ENCODE measurements at places on chromosomes 2 and 18.

DNA sequence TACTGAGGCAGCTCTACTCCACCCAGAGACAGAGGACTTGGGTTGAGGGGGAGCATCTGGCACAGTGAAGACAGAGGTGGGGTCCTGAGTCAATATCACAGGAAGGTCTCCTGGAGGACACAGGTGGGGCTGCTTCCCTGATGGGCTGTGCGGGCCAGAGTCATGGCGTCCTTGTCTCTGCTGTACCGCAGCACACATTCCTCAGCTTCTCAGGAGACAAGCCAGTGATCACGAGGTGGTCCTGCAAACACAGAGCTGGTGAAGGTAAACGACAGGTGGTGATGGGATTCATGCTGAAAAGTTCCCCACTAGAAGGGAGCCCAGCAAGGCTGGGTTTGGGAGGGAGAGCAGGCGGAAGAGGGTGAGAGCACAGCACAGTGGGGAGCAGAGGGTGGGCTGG lies 9.7 kb downstream of the TCF23 start:
- no peak for DNase-seq

- no peak for DNase-seq
Measured at GRCh38 chr2:149169656-149170055, 131.2 kb downstream of the LYPD6B start.

- DNase-seq: no peak
Measured at GRCh38 chr2:165563468-165564225, 94.1 kb downstream of the CSRNP3 start.

- no peak for DNase-seq
Measured at GRCh38 chr18:43267818-43268217, 9.5 kb downstream of the SYT4 start.

DNA sequence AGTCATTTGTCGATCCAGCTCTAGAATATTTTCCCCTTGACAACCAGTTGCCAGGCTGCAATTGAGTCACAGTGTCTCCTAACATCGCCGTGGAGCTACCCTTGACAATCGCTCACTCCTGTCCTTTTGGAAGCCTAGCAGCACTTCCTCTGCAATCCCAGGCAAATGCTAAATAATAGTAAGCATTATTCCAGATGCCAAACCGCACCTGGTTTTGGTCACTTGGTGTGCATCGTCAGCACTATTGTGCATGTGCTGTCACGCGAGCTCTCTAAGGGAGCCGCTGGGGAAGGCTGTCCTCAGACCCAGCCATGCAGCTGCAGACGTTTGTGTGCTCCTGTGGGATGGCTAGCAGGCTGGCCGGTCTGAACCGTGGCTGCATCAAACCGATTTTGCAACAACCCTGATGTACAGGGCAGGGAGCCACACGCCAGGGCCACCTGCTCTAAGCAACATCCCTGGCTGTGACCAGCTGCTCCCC lies 549.5 kb upstream of the ID2 start:
- DNase-seq: no peak

DNA sequence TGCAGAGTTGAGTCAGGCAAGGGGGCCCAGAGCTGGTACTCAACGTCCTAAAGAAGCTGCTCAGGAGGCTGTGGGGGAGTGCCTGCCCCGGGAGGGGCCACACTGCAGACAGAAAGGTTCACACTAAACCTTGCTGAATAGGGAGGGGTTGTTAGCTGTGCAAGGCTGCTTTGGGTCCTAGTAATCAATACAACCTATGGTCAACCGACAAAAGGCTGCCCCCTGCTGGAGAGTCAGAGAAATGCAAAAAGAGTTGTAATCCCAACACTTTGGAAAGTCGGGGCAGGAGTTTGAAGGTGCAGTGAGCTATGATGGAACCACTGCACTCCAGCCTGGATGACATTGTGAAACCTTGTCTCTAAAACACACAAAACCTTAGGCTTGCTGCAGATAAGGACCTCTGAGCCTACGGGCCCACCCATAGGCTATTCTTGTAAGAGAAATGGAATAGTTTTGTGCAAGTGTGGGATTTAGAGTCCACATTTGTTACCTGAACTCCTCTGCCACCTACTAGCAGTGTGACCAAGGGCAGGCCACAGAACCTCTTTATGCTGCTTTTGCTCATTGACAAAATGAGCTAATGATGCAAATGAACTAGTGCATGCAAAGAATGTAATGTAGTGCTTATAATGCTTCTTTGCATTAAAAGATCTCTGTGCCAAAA lies 81.5 kb downstream of the PRPF40A start:
- peak; percentile 36 for DNase-seq

DNA sequence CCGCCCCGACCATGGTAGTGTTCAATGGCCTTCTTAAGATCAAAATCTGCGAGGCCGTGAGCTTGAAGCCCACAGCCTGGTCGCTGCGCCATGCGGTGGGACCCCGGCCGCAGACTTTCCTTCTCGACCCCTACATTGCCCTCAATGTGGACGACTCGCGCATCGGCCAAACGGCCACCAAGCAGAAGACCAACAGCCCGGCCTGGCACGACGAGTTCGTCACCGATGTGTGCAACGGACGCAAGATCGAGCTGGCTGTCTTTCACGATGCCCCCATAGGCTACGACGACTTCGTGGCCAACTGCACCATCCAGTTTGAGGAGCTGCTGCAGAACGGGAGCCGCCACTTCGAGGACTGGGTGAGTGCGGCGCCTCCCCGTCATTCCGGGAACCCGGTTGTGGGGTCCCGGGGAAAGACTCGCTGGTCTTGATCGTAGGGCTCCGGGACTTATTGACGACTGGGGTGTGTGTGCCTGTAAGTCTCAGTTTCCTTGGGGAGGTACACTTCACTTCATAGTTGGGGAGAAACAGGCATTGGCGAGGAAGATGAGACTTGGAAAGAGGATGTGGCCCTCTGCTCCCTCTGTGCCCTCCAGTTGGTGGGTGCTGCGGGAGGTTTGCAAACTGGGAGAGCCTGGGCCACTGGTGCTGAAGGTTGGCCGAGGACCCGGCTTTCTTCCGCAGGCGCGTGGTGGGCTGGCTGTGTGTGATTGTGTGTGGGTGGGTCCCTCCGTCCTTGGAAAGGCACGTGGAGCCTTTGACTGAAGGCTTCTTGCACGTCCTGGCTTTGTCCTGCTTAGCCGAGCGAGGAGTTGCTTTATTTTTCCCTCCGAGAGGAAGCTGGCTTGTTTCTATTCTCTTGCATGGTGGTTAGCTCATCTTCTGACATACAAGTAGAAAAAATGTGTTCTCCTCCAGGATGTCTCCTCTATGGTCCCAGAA lies 886 bp downstream of the PRKCE start:
- DNase-seq: no peak

GRCh38 chr2:118246726-118247125 lies 158.5 kb downstream of the INSIG2 start:
- no peak for DNase-seq

- no peak for DNase-seq
Measured at GRCh38 chr2:84383271-84383670, 75.8 kb downstream of the SUCLG1 start.

DNA sequence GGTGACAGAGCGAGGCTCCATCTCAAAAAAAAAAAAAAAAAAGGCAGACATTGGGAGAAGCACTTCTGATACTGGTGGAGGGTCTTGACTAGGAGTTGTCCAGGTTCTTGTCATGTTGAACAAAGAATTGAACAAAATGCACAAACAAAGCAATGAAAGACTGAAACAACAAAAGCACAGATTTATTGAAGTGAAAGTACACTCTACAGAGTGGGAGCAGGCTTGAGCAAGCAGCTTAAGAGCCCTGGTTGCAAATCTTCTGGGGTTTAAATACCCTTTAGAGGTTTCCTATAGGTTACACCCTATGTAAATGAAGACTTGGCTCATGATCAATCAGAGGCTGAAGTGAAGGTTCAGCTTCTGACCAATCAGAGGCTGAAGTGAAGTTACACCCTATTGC lies 6.4 kb upstream of the SS18 start:
- DNase-seq: no peak

GRCh38 chr18:26697186-26697884 lies 149.0 kb upstream of the KCTD1 start:
- DNase-seq: no peak

GRCh38 chr18:56541793-56542192 lies 96.6 kb downstream of the TXNL1 start:
- DNase-seq: no peak

DNA sequence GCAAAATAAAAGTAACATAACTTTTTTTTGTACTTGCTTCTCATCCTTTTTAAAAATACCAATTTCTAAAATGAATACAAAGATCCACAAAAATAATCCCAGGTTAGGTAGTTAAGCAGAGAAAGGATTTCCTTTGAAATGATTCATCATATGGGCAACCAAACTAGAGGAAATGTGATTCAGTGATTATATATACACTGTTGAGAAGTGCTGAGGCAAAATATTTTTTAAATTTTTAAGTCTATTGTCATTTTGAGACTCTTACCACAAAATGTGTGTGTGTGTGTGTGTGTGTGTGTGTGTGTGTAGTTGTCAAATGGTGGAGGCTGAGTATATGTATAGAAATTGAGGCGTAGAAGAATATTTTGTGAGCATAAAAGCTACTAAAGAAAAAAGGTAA lies 1075.3 kb downstream of the LRP1B start:
- no peak for DNase-seq

DNA sequence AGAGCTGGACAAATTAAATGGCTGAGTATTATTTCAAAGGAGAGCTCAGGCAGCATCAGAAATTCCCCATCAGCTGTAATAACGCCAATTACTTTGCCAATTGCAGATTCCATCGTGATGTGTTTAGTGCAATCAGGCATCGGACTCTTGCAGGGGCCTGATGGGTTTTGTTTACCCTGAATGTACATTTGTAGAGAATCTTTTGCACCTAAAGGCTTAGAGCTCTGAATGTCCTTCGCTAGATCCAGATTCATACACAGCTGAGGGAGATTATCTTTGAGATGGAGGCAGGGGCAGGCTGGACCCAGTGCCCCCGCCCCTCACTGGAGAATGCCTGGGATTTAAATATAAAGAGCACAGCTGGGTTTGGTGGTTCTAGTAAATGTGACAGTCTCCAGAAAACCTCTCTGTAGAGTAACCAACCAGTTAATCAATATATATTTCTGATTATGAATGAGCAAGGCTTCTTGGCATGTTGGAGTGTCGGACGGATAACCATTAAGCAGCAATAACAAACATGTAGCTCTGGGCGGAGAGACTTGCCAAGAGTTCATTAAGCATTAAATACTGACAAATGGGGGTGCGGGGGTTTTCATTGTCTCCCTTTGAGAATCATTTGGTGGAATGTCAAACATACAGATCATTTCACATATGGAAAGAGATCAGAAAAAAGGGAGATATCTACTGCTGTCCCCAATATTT lies 200.9 kb downstream of the SETBP1 start:
- no peak for DNase-seq

DNA sequence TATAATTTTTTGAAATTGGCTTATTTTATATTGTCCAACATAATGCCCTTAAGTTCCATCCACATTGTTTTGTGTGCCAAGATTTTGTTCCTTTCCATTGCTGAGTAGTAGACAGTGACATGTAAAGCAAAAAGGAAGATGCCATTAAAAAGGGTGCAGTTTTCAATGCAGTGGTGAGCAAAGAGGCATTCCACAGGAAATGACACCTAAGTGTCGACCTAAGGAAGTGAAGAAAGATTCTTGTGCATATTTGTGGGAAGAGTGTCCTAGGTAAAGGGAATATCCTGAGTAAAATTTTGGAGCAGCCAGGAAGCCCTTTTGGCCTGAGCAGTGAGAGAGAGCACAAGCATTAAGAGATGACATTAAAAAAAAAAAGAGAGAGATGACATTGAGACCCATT lies 1099.9 kb downstream of the DPP10 start:
- no peak for DNase-seq

GRCh38 chr18:24080861-24081260 lies 58.0 kb upstream of the CABYR start:
- DNase-seq: no peak

DNA sequence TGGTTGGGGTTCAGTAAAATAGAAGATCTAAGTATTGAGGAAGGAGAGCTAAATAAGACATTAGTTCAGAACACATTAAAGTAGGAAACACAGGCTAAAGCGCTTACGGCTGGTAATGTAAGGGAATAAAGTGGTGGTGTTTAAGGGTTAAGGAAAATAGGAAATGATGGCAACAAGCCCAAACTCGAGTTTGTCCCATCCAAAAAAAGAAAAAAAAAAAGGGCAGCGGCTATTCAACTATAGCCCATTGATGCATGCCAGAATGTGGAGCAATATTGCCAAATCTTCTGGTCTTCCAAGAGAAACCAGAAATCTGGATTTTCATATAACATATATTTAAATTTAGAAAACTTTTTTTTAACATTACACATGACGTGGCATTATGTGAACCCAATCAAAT lies 161.0 kb downstream of the ARHGAP15 start:
- DNase-seq: no peak

DNA sequence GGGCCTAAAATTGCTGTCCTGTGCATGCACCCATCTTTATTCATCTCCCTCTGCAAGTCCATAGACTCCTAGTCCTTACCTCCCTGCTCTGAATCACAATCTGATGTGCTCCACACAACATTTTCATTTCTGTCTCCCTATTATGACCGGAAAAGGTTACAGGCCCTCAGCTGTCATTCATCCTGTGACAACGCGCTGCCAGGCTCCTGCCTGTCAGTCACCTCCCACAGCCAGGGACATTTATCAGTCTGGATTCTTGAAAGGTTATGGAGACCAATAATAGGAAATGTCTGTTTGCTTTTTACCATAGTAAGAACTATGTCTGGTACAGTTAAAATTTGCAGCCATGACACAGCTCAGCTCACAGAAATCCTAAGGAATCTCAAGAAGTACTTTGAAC lies 197.1 kb downstream of the RDH14 start:
- DNase-seq: no peak

GRCh38 chr2:109563980-109564550 lies 49.7 kb downstream of the SEPTIN10 start:
- DNase-seq: no peak

DNA sequence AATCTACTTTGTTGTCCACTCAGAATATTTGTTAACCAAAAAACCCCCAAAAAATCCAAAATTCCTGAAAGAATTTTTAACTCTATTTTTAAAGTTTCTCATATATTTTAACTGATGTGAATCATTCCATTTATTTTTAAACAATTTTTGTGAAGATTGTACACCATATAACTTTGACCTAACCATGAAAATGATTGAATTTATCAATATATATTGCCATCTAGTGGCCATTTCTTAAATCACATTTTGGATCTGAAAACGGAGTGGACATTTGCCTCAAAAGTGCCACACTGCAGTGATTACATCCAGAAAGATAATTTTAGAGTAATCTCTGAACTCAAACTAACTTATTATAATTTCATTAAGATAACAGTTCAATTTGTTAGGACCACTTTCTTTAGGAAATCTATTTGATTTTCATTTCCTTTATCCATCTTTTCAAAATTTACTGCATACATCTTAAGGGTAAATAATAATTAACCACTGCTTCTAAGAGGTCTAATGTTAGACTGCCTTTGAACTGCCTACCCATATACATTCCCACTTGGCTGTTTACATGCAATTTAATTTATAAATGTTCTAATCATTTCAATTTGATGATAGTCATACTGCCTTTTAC lies 71.1 kb downstream of the DSC3 start:
- DNase-seq: no peak

GRCh38 chr2:54603357-54603756 lies 120.1 kb upstream of the EML6 start:
- DNase-seq: no peak

DNA sequence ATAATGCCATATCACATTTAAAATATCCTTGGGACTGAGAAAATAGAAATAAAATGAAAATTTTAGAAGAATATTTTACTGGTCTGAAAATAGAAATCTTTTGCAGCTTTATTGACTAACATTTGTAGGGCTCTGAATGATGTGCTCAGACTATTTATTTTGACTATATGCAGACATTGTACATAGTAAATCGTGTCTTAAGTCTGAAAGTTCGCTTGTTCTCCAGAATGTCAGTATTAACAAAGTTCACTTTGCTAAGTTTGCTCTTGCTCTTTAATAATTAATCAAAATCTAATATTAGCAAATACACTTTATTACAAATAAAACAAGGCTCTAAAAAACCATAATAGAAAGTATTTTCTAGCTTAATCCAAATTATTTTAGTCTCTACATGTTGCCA lies 219.8 kb downstream of the WDR7 start:
- DNase-seq: no peak

Data from GM19239 (cell line).